SJSA1 (cell line): ENCODE measurements at places on chromosomes 1 and 21. TPM values are rescaled to one million over a fixed set of nuclear protein-coding genes. Genes with fewer than 3 reads are reported as not detected.

DNA sequence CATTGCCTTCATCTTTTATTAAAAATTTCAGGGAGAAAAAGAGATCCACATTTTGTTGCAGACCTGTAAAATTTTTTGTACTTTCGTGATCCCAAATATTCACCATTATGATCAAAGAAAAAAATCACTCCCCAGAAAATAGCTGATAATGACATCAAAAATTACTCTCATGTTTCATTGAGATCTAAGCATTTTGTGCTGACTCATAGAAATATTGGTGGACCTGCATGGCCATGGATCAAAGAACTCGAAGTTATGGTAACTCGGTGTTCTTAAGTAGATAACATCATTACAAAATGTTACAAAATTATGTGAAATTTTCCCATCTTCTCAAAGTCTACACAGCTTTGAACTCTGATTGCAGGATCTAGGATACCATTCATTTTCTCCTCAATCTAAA lies 135.8 kb downstream of the PTGER3 start:
- no peak overlapping the region for H3K27ac ChIP-seq
- DNase-seq: no peak
- no peak overlapping the region for H3K4me3 ChIP-seq
- no peaks in the 10 kb centered on the region for H3K4me1 ChIP-seq

DNA sequence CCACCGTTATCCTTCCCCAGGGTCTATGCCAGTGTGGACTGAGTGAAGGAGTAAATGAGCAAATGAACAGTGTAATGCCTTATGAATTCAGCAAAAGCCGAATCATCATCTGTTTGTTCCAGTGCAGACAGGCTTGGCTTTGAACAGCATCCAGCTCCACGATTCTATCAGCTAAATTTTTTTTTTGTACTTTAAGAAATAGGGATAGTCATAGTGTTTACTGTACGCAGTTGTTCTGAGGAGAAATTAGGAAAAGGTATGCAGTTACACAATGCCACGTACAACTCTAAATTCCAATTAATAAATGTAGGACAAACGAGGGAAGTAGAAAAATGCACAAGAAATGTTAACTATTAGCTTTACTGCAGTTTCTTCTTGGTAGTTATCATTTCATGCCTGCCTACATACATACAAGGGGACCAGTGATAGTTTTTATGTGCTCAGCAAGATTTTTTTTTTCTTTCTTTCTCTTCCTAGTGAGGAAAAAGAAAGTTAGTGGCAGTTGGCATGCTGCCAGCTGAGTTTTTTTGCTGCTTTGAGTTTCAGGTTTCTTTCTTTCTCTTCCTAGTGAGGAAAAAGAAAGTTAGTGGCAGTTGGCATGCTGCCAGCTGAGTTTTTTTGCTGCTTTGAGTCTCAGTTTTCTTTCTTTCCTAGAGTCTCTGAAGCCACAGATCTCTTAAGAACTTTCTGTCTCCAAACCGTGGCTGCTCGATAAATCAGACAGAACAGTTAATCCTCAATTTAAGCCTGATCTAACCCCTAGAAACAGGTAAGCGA lies at the start of gene IFI44L:
Gene IFI44L (plus strand): TSS at position 646 of the 777 bp plus-strand sequence. CDS start 7,468 bp downstream, outside the sequence.
- H3K4me1 ChIP-seq: peaks cover 21% of the 10 kb centered on the region
- DNase-seq: no peak
- no peaks in the 10 kb centered on the region for H3K27me3 ChIP-seq
- peak within 1 kb of the TSS; percentile 29 for H3K4me3 ChIP-seq
- peak within 1 kb of the TSS; percentile 56 for H3K27ac ChIP-seq

GRCh38 chr1:228827019-228827418 lies 91.7 kb downstream of the RHOU start:
- no peak for DNase-seq
- H3K36me3 ChIP-seq: no peaks in the 10 kb centered on the region
- H3K4me3 ChIP-seq: no peak overlapping the region
- no peaks in the 10 kb centered on the region for H3K27me3 ChIP-seq

The TMEM269 gene
- not detected in 2 replicates for total RNA-seq

DNA sequence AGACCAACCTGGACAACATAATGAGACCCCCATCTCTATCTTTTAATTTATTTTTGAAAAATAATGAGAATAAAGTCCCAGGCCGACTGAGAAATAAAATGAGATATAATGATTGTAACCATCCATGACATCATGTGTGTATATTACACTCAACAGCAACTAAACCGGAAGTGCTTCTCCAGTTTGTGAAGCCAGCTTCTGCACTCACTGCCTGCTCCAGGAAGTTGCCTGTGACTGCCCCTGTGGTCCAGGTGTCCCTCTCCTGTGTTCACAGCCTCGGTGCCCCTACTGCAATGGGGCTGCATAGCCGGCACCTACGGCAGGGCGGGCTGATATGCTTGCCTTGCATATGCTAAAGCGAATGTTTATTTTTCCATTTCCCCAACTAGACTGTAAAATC lies 68.3 kb downstream of the SSBP3 start:
- H3K27me3 ChIP-seq: no peaks in the 10 kb centered on the region
- no peak overlapping the region for H3K4me3 ChIP-seq
- H3K36me3 ChIP-seq: peaks cover 26% of the 10 kb centered on the region
- peaks cover 62% of the 10 kb centered on the region for H3K4me1 ChIP-seq
- DNase-seq: peak; percentile 45
- peak overlapping the region; percentile 47 for H3K27ac ChIP-seq

The NPHS2 gene
- not detected in 2 replicates for total RNA-seq

DNA sequence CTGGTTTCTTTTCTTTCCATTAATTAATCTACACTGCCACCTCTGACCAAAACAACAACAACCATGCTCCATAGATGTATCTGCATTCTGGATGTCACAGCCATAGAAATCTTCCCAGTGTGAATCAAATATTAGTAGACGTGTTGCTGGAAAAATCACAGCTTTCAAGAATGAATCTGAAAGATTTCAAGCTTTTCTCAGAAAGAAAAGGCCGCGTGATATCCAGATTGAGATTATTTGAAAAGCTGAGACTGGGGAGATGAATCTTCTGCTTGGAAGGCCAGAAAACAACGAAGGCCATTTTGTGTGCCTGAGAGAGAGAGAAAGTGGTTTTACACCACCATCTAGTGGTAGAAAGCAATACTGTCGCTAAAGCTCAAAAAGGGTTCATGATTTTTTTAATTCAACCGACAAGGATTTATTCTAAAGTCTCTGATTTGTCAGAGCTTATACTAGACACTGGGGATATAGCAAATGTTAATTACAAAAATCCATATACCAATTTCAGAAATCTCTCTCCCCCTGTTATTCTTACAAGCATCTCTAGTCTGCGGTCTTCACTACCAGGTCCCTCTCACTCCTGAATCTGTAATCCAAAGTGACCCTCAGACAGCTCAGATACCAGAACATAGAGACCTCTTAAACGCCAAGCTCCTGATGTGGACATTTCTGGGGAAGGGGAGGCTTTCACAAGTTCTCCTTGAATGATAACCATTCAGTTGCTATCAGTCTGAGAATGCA lies 87.5 kb upstream of the SGIP1 start:
- no peak overlapping the region for H3K4me3 ChIP-seq
- H3K27me3 ChIP-seq: no peaks in the 10 kb centered on the region
- H3K27ac ChIP-seq: no peak overlapping the region
- peaks cover 11% of the 10 kb centered on the region for H3K4me1 ChIP-seq

DNA sequence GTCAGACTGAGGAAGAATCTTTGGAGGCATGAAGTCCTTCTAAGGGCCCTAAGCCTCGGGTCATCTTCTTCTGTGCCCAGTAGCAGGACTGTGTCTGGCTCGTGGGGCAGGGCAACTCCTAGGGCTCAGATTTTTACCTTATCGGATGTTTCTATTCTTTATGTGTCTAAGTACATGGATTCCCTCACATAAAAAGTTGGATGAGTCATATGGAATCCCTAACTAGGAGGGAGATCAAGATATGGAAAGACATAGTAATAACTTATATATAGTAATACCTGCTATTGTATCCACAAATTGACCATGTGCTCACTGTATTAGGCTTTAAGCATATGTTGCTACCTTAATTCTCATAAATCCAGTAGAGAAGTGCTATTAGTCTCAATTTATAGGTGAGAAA lies 364.5 kb upstream of the CAMK1G start:
- no peaks in the 10 kb centered on the region for H3K36me3 ChIP-seq
- no peaks in the 10 kb centered on the region for H3K27me3 ChIP-seq
- no peak overlapping the region for H3K27ac ChIP-seq
- no peak overlapping the region for H3K4me3 ChIP-seq
- no peaks in the 10 kb centered on the region for H3K4me1 ChIP-seq

DNA sequence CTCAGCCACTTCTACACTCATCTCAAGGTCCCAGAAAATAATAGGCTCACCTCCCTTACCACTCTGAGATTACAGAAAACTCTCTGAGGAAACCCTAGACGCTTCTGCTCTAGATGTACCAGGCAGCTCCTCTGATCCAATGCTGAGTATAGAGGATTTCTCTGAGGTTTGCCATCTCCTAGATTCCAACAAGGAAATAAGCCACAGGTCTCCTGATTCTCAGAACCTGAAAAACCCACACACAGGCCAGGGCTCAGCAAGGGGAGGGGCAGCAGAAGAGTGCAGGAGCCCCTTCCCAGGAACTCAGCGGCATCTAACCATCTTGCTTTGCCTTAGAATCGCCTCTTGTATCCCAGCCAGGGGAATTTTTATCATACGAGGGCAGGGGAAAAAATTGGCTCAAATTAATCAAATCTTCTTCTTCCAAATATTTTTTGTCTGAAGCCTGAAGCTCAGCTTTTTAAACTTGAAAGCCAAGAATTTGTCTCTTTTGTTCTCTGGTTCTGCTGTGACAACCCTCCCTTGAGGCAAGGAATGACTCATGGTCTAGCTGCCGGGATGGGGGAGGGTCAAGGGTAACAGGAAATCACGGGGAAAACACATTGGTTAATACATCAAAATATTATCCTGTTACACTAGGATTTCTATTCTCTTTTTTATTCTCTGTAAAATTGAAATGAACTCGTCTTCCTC lies 30.8 kb downstream of the GORAB start:
- peak overlapping the region; percentile 88 for H3K27ac ChIP-seq
- peak; percentile 82 for DNase-seq
- no peaks in the 10 kb centered on the region for H3K27me3 ChIP-seq
- H3K4me3 ChIP-seq: no peak overlapping the region
- H3K4me1 ChIP-seq: peaks cover 36% of the 10 kb centered on the region

The SLAMF7 gene
- not detected in 2 replicates for total RNA-seq

The FALEC gene
- not detected in 2 replicates for total RNA-seq

DNA sequence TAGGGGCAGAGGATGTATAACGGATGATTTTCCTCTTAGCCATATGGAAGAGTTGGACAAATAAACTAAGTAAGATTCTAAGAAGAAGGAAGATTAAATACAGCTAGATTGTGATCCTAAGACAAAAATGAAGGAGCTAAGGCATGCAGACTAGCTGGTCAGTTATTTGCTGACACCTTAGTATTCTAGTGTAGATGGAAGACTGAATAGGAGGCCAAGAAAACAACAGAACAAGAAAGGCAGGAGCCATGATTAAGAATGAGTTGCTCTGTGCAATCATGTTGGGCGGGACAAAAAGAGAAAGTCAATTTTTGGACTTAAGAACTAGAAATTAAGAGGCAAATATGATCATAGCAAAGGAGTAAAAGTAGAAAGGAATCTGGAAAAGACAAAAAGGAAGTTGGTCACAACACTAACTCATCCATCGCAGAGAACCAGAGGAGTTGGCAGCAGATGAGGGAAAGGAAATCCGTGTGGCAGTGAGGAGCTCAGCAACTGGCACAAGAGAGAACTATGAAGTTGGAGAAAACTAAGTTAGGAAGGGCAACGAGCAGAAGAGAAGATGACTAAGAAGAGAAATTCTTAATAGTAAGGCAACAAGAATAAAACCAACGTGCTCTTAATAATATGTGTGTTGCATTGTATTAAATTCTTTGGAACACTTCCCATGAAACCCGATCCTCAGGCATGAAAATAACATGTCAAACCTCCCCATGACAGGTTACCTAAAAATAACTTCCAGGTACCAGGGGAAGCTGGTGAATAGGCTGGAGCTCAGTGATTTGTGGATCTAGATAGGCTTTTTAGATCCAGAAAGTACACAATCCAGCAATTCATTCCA lies 234.4 kb downstream of the LTN1 start:
- H3K36me3 ChIP-seq: no peaks in the 10 kb centered on the region
- no peak overlapping the region for H3K27ac ChIP-seq
- H3K4me1 ChIP-seq: peaks cover 7% of the 10 kb centered on the region
- H3K27me3 ChIP-seq: no peaks in the 10 kb centered on the region
- DNase-seq: no peak
- no peak overlapping the region for H3K4me3 ChIP-seq

DNA sequence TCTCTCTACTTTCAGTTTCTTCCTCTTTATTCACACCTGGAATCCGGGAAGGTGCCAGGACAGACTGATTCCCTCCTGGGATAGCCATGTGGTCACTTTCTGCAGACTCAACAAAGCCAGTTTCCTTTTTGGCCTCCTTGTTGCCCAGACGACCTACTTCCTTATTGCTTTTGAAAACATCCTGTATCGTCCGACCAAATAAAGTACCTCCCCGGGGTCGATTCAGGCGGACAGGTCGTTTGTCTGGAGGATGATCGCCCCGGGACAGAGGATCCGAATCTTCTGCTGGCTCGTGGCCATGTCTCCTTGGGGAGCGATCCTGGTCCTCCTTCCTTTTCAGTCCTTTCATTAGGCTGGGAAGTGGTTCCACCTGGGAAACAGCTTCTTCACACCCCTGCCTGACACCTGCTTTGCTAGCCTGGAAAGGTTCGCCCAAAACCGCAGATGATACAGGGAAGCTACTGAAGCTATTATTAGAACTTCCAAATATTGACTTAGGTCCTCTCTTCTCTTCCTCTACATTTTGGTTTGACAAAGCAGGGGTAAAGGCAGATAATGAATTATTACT lies 1.2 kb downstream of the MCM3AP start:
- H3K4me1 ChIP-seq: peaks cover 26% of the 10 kb centered on the region
- DNase-seq: no peak
- no peak overlapping the region for H3K27ac ChIP-seq
- H3K4me3 ChIP-seq: no peak overlapping the region
- no peaks in the 10 kb centered on the region for H3K27me3 ChIP-seq

- DNase-seq: peak; percentile 87
- H3K4me1 ChIP-seq: peaks cover 28% of the 10 kb centered on the region
- peak overlapping the region; percentile 80 for H3K27ac ChIP-seq
- H3K27me3 ChIP-seq: no peaks in the 10 kb centered on the region
- no peaks in the 10 kb centered on the region for H3K36me3 ChIP-seq
- no peak overlapping the region for H3K4me3 ChIP-seq
These were observed 49.8 kb downstream of the ARHGEF16 start for GRCh38 chr1:3504151-3504821.

The ASPM gene
- 62.2 and 77.2 TPM in 2 replicates for total RNA-seq

The LMX1A gene
- not detected in 2 replicates for total RNA-seq

GRCh38 chr1:167805041-167805556 lies 83.3 kb downstream of the MPZL1 start:
- no peak overlapping the region for H3K4me3 ChIP-seq
- no peak for DNase-seq
- peaks cover 18% of the 10 kb centered on the region for H3K4me1 ChIP-seq
- no peaks in the 10 kb centered on the region for H3K27me3 ChIP-seq

The ATP1A4 gene
- not detected in 2 replicates for total RNA-seq

GRCh38 chr1:224498574-224499170 lies 64.1 kb upstream of the WDR26 start:
- H3K4me1 ChIP-seq: peaks cover 43% of the 10 kb centered on the region
- peak overlapping the region; percentile 98 for H3K27ac ChIP-seq
- H3K36me3 ChIP-seq: no peaks in the 10 kb centered on the region
- no peak overlapping the region for H3K4me3 ChIP-seq

The ZMYND12 gene
- total RNA-seq: not detected in 2 replicates

The MYCL gene
- 5.3 and 8.1 TPM in 2 replicates for total RNA-seq

The DLGAP3 gene
- not detected in 2 replicates for total RNA-seq

GRCh38 chr1:187842406-187843165 lies 1013.8 kb downstream of the PLA2G4A start:
- H3K4me3 ChIP-seq: no peak overlapping the region
- H3K27me3 ChIP-seq: no peaks in the 10 kb centered on the region
- no peaks in the 10 kb centered on the region for H3K36me3 ChIP-seq
- H3K27ac ChIP-seq: no peak overlapping the region
